Ammon's horn (tissue), 1 donor: ENCODE measurements at places on chromosomes 5 and 9.

DNA sequence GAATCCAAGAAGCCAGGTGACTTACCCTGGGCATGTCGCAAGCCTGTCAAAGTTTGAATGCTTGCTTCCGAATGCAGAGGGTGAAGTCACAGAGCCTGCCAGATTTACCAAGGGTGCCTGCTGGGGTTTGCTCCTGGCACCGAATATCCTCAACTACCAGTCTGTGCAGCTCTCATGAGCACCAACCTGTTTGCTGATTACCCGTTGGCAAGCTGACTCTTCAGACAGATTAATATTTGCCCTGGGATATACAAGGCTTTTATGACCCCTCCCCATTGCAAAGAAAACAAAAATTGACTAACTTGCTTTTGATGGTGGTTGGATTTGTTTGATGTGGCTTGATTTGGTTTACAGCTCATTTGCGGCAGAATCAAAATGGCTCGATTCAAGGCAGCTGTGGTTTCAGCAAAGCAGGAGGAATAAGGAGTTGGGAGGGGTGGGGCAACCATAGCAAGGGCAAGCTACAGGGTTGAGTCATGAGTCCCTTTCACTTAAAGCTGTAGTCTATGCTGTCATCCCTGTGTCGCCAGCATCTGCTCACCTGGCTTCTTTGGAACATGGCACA, 82.3 kb upstream of the AGXT2 start:
- no peak for DNase-seq

DNA sequence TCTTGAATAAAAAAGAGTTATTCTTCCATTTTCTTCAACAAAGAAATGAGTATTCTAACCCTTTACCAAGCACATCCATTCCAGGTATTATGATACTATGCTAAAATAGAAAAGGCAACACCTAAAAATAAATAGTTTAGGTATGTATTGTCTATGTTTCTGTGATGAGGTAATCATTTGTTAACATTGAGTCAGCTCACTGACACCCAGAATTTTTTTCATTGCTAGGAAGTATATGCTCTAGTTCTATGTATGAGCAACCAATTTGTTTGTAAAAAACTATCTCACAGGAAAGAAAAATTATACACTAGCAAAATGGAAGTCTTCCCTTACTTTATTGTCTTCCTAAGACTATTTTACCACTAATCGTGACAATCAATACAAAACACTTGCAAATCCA, 615.6 kb upstream of the GRIN3A start:
- DNase-seq, result no peak

GRCh38 chr5:34686762-34687268, 30.7 kb downstream of the RAI14 start:
- DNase-seq, result peak; percentile 13

- DNase-seq, result no peak
Observed at GRCh38 chr9:93092251-93092991, 3.6 kb upstream of the CARD19 start.

- DNase-seq, result no peak
Observed at GRCh38 chr9:125540497-125540896, 166.5 kb downstream of the MAPKAP1 start.

DNA sequence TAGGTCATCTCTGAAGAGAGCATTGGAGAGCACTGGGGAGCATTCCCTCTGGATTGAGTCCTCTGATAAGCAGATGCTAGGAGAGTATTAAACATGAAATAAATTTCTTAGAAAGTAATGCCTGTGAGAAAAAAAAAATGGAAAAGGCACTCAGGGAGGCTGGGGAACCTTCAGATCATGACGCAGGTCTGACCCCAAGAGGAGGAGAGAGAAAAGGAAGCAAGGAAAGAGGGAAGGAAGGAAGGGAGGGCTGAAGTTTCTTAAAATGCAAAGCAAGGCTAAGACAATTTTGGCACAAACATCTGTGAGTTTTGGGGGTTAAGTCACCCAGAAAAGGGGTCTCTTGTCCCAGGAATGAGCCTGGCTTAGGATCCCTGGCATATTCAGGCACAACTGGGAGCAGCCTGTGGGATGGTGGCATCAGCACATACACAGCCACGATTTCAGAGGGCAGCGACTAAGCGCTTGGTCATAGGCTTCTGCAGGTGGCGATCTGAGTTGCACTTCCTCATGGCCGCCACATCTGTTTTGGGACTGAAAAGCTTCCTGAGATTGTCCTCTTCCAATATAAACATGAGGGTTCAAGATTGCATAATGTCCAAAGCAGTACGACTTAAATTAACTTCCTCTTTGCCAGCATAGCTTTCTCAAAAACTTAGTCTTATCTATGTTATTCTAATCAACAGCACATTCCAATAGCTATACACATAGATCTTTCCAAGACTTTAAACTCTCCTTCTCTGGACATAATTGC, 692.7 kb downstream of the DNAH5 start:
- peak; percentile 70 for DNase-seq

DNA sequence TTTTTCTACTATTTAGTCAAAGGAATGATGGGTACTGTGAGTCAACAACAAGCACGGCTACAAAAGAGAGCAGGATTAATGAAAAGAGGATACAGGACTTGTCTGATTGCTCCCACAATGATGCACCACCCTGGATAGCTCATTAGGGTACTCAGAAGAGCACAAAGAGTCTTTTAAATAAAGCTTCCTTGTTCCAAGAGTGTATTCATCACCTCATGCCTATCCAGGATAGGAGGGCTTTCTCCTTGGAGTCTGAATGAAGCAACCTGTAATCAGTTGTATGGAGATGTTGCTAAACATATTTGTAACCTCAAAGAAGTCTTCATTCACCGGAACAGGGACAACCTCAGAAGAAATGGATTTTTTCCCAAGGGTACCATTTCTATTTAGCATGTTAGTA, 219.5 kb upstream of the TMEM161B start:
- no peak for DNase-seq

- DNase-seq, result peak; percentile 93
Observed at GRCh38 chr5:124906339-124907097, 160.1 kb upstream of the ZNF608 start.

GRCh38 chr5:173458828-173459609, 130.8 kb upstream of the STC2 start:
- DNase-seq, result no peak

GRCh38 chr5:55360190-55360589, 52.4 kb downstream of the MTREX start:
- DNase-seq, result no peak

DNA sequence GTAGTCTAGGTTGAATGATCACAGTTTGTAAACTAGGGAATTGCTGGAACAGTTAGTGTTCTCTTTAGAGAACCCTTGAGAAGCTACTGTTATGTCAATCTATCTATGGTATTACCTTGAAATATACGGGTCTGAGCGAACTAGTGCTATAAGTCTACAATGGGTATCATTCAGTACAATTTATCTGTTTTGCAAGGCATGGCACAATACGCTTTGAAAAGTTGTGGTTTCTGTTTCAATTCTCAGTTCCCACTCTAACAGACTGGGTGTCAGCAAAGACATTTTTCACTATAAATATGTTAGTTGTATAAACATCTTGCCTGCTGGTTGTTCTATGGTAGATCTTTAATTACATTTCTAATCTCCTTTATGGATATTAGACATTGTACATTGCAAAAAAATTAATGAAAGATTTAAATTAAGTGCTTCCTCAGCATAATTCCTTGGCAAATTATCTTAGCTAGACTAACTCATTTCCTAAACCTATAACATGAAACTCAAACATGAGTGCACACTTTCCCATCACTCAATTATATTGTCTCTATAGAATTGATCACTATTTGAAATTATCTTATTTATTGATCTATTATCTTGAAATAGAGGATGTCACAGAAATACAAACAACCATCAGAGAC, 24.9 kb upstream of the SLCO6A1 start:
- no peak for DNase-seq

GRCh38 chr9:127278372-127278771, 13.8 kb downstream of the GARNL3 start:
- no peak for DNase-seq

DNA sequence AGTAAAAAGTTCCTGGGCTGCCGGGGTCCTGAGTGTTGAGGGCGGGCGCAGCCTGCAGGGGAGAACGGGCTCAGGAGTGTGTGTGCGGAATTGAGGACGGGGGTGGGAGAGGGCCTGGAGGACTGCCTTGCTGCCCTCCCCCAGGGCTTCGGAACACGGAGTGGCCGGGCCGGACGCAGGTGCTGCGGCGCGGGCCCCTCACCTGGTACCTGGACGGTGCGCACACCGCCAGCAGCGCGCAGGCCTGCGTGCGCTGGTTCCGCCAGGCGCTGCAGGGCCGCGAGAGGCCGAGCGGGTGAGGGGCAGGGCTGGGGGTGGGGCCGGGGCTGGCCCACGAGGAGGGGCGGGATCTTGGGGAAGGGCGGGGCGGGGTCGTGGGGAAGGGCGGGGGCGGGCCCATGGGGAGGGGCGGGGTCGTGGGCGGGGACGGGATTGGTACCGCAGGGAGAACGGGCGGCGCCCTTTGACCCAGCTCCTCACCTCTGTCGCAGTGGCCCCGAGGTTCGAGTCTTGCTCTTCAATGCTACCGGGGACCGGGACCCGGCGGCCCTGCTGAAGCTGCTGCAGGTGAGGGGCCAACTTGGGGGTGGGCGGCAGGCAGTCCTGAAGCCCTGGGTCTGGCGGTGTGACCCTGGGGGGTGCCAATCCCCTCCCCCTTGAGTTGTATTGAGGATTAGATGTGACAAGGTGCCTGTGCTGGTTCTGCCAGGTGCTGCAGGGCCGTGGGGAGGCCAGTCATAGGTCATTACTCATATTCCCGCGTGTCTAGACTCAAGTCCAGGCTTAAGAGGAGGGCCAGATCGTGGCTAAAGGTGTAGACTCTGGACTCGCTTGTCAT, 7.1 kb downstream of the FPGS start:
- no peak for DNase-seq

- DNase-seq, result no peak
Observed at GRCh38 chr5:135266303-135266635, 132.8 kb downstream of the MACROH2A1 start.

GRCh38 chr5:14039063-14039462, 94.6 kb upstream of the DNAH5 start:
- no peak for DNase-seq

GRCh38 chr5:122984425-122984824, 52.1 kb downstream of the PPIC start:
- no peak for DNase-seq

- peak; percentile 78 for DNase-seq
Observed at GRCh38 chr5:160926428-160926827, 74.4 kb upstream of the ATP10B start.

DNA sequence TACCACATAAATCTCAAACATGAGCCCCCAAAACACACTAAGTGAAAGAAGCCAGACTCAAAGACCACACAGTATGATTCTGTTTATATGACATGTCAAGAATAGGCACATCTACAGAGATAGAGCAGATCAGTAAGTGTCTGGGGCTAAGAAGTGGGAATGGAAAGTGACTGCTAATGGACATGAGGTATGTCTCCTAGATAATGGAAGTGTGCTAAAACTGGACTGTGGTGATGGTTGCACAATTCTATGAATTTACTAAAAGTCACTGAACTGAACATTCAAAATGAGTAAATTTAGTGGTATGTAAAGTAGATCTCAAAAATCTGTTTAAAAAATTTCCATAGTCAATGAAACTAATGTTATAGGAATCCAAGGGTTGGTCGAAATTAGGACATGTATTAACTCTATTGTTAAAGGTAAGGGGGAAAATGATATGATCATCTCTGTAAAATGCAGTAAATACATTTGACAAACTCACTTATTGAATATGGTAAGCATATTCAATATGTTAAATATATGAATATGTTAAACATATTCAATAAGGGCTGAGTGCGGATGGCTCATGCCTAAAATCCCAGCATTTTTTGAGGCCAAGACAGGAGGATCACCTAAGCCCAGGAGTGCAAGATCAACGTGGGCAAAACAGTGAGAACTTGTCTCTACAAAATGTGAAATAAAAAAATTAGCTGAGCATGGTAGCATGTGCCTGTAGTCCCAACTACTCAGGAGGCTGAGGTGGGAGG, 51.7 kb downstream of the NUP155 start:
- no peak for DNase-seq

- DNase-seq, result no peak
Observed at GRCh38 chr5:123199527-123199926, 110.5 kb downstream of the PRDM6 start.

DNA sequence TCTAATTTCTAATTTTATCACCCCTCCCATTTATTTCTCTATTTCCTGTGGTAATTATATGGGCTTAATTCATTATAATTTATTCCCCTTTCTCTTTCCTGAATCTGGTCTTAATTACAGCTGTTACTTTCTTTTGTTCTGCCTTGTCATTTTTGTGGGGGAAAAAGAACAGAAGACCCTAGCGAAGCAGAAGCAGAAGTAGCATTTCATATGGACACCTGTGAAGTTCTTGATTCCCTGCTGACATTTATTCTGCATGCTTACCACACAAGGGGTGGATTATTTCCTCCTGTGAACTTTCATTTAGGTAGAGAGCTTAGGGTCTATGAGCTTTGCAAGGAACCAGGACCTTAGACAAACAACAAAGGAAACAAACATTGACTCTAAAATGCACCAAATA, 33.3 kb downstream of the GAPT start:
- DNase-seq, result no peak
